Stimulated activated CD4-positive, alpha-beta T cell treated with anti-CD3 and anti-CD28 coated beads, Interleukin-15, amount 100 ng/mL, for 48 hours (primary cell): ENCODE measurements at places on chromosomes 13 and 19.

- DNase-seq, result no peak
Observed at GRCh38 chr19:11964496-11964857, 363 bp upstream of the ZNF763 start.

DNA sequence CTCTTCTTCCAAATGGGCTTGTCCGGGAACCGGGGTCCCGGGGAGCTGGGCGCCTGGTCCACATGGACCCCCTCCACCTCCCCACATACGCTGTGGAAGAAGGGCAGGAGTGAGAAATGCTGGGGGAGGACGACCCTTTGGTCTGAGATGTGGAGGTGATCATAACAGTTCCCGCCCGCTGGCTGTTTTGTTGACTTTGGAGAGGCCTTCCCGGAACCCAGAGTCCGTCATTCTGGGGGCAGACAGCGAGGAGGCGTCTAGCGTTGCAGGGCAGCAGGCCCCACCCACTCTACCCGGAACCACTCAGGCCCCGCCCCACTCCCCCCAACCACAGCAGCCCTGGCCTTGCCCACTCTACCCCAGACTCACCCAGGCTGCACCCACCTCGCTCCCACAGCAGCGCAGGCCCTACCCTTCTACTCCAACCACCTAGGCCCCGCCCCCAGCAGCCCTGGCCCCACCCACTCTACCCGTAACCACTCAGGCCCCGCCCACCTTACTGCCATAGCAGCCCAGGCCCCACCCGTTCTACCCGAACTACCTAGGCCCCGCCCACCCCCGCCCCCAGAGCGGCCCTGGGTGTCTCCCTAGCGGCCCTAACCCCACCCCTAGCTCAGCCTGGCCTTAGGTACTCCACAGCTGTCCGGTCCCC lies 7.1 kb downstream of the GPR108 start:
- peak; percentile 58 for DNase-seq

DNA sequence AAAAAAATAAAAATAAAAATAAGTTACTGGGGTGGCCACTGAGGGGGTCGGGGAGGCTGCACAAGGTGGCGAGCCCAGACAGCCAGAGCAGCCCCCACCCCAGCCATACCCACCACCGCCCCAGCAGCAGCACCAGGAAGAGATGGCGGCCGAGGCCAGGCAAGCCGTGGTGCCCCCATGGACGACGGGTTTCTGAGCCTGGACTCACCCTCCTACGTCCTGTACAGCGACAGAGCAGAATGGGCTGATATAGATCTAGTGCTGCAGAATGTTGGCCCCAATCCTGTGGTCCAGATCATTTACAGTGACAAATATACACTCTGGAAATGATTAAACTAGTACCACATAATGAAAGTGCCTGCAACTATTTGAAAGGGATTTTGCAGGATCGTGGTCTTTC lies 71.6 kb upstream of the ZDHHC20 start:
- no peak for DNase-seq

DNA sequence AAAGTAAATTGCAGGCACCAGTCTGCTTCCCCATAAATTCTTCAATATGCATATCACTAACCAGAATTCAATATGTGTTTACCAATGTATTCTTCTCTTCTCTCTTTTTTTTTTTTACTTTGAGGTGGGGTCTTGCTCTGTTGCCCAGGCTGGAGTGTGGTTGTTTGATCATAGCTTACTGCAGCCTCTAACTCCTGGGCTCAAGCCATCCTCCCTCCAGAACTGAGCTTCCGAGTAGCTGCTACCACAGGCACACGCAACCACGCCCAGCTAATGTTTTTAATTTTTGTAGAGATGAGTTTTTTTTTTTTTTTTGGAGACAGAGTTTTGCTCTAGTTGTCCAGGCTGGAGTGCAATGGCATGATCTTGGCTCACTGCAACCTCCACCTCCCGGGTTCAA lies 16.8 kb downstream of the LTBP4 start:
- no peak for DNase-seq

DNA sequence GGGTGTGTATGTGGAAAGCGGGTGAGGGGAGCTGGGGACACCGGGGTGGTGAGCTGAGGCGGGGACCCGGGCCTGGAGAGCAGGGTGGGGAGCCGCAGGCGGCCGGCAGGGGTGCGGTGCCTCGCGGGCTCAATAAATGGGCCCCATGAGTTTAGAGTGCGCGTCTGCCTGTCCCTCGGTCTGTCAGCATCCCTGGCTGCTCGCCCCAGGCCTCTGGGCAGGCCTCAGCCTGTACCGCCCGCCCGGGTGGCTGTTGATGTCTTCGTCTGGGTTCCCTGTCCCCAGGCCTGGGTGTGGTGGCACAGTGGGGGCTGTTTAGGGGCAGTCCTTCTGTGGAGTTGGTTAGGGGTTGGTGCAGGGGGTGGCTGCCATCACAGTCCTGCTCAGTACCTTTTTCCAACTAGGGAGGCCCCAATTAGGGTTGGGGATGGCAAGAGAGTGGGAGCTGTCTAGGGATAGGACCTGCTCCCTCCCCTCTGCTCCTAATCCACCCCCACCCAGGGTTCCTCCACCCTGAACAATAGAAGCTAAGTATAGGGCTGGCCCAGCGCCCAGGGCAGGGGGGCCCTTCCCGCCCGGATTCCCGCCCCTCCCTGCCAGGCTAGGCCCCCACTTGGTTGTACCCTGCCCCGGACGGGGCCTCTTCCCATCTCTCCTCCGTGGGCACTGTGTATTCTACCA lies 12.2 kb downstream of the CIC start:
- no peak for DNase-seq
